ENCODE measurements at places on chromosomes 5 and 9.

GRCh38 chr5:59922220-59922619, 28.7 kb upstream of the PDE4D start:
- no peak for DNase-seq

- no peak for DNase-seq
These were observed 273.2 kb downstream of the SAXO1 start for GRCh38 chr9:18759827-18760226.

GRCh38 chr9:97176206-97176605, 131.3 kb upstream of the CCDC180 start:
- no peak for DNase-seq

DNA sequence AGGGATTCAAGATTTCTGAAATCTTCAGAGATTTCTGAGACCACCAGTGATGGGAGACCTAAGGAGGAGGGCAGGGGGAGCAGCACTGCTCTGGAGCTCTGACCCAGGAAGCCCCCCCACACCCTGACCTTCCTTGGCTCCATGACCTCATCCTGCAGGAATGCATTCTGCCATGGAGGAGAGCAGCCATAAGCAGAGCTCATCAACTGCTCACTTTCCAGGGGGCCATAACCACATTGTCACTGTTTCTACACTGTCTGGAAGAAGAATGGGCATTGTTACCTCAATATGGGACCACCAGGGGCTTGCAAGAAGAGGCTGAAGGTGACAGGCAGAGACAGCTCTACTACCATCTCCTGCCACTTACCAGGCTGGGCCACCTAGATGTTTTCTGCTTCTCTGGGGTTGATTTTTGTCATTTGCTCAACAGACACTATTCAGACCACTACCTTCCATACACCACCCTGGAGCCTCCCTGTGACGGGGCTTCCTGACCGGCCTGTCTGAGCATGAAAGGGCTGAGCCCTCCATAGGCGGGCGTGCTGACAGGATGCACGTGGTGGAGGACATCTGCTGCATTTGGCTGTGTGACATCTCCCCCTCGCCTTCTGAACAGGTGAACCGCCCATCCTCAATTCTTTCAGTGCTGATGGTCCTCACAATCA, 2.3 kb upstream of the TSC1 start:
- DNase-seq, result no peak

DNA sequence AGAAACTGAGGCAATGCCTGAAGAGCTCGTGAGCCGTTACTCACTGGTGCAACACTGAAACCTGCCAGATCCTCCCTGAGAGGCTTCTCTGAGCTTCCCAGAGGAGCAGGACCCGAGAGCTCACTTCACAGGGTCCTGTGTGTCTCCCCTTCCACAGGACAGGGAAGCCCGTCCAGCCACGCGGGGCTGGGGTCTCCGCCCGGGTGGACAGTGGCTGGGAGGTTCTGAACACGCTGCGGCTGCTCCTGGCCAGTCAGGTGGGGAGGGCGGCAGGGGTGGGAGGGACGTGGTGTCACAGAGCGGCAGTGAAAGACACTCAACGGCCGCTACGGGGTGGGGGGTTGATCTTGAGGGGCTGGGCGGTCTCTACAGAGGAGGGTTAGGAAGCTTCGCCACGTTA, 290 bp upstream of the ZDHHC11 start:
- DNase-seq, result no peak

GRCh38 chr5:33611877-33612276, 171.1 kb downstream of the TARS1 start:
- DNase-seq, result no peak

- no peak for DNase-seq
These were observed 174.6 kb downstream of the RFK start for GRCh38 chr9:76219560-76220151.

- no peak for DNase-seq
These were observed 80.2 kb upstream of the DPYSL3 start for GRCh38 chr5:147590096-147590495.

- no peak for DNase-seq
These were observed 55.1 kb downstream of the LHFPL2 start for GRCh38 chr5:78593465-78593864.

DNA sequence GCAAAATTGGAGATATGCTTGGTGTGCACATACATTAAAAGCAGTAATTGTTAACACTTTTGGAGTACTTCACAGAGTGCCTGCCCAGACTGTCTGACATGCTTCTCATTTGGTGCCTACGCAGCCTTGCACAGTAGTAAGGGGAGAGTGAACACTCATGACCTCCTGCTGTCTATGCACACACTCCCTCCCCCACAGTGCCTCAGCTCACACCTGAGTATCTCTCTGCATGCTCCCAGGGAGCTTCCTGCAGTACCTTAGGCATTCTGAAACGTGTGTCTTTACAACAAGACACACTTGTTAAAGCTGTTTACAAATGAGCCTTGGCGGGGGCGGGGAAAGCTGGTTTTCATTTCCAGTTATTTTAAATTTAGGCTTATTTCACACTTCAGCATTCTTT, 18.0 kb downstream of the MAP3K1 start:
- DNase-seq, result no peak

DNA sequence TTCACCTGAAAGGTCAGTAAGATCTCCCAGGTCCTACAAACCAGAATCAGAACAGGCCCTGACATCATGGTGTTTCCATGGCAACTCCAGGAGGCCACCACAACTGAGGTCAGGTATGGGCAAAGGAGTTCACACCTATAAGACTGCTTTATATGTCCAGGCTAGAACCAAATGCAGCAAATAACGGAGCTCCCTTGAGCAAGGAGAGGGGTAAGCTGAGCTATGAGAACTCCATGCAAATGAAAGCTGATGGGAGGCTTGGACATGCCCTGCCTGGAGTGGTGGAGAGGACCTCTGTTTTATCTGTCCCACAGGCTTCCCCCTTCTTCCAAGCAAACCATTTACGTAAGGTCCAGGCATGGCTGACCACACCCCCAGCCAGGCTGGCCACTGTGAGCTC, 207.7 kb downstream of the SPOCK1 start:
- no peak for DNase-seq

- DNase-seq, result no peak
These were observed 637.7 kb downstream of the SEMA5A start for GRCh38 chr5:8908055-8908683.

DNA sequence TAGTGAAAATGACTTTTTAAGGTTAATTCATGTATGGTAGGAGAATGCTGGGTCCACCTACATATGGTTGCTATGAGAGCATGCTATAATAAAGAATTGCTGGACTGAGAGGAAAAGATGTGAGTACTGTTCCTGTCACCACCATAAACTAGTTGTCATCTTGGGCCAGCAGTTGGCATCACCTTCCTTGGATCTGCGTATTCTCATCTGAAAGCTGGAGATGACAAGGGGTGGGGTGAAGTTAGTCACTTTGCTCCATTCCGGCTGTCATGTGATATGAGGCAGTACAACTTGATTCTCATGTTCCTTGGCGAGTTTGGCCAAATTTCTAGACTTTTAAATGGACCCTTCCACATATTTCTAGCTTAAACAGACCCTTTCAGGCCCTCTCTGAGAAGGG, 33.3 kb downstream of the PIP5K1B start:
- DNase-seq, result no peak

GRCh38 chr9:29751226-29751625, 2177.9 kb upstream of the C9orf72 start:
- DNase-seq, result no peak

GRCh38 chr9:33107762-33108161, 31.3 kb upstream of the SMU1 start:
- DNase-seq, result no peak

DNA sequence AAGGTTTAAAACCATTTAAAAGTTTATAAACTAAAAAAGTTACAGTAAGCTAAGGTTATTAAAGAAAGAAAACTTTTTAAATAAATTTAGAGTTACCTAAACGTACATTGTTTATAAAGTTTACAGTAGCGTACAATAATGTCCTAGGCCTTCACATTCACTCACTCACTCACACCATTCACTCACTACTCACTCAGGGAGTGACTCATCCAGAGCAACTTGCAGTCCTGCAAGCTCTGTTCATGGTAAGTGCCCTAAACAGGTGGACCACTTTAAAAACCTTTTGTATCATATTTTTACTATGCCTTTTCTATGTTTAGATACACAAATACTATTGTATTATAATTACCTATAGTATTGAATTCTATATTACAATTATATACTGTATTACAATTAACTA, 190.8 kb upstream of the RASA1 start:
- DNase-seq, result no peak

GRCh38 chr9:105138306-105138801, 106.1 kb upstream of the SLC44A1 start:
- DNase-seq, result no peak

- DNase-seq, result no peak
These were observed 344.3 kb upstream of the CLINT1 start for GRCh38 chr5:158203261-158203660.

DNA sequence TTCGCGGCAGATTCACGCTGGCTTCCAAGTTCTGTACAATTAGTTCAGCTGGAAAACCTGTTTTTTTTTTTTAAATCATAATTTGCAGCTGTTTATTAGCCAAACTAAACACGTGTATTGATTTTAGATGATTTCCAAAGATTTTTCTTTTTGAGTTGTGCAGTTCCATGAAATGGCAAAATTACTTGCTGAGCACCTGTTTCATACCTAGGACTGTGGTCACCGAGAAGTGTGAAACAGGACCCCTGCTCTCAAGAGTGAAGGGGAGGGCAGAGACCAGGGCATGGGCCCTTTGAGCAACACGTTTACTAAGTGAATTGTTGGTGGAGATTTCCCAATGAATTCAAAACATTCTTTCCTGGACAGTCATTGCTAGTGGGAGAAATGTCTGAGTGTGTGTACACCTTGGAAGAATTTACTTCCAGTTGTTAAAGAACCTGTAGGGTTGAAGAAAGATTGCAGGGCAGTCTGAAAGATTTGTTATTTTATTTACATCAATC, 688 bp downstream of the SNX24 start:
- DNase-seq, result no peak

DNA sequence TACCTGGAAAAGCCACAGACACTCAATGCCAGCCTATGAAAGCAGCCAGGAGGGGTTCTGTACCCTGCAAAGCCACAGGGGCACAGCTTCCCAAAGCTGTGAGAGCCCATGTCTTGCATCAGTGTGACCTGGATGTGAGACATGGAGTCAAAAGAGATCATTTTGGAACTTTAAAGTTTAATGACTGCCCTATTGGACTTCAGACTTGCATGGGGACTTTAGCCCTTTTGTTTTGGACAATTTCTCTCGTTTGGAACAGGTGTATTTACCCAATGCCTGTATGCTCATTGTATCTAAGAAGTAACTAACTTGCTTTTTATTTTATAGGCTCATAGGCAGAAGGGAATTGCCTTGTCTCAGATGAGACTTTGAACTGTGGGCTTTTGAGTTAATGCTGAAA, 244.9 kb upstream of the TYRP1 start:
- no peak for DNase-seq

DNA sequence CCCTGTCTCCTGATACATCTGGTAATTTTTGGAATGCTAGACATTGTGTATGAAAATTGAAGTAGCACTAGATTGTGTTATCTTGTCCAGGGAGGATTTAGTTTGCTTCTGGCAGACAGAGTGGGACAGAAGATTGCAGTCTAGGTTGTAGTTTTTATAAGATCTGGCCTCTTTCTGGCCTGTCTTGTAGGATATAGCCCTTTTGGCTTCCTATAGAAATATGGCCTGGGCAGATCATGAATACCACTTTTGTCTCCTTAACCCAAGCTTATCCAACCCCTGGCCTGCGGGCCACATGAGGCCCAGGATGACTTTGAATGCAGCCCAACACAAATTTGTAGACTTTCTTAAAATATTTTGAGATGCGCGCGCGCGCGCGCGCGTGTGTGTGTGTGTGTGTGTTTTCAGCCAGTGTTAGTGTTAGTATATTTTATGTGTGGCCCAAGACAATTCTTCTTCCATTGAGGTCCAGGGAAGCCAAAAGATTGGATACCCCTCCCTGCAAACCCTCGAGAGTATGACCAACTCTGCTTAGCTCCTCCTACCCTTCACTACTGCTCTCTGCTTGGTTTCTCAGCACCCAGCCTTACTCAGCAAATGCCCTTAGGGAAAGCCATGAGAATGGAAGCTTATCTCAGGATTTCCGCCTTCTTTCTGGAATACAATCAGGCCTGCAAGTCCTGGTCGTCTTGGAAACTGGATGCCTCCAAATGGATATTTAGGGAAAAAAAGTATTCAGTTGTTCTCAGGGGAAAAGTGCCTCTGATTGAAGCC, 26.5 kb downstream of the ANKRD33B start:
- DNase-seq, result no peak

DNA sequence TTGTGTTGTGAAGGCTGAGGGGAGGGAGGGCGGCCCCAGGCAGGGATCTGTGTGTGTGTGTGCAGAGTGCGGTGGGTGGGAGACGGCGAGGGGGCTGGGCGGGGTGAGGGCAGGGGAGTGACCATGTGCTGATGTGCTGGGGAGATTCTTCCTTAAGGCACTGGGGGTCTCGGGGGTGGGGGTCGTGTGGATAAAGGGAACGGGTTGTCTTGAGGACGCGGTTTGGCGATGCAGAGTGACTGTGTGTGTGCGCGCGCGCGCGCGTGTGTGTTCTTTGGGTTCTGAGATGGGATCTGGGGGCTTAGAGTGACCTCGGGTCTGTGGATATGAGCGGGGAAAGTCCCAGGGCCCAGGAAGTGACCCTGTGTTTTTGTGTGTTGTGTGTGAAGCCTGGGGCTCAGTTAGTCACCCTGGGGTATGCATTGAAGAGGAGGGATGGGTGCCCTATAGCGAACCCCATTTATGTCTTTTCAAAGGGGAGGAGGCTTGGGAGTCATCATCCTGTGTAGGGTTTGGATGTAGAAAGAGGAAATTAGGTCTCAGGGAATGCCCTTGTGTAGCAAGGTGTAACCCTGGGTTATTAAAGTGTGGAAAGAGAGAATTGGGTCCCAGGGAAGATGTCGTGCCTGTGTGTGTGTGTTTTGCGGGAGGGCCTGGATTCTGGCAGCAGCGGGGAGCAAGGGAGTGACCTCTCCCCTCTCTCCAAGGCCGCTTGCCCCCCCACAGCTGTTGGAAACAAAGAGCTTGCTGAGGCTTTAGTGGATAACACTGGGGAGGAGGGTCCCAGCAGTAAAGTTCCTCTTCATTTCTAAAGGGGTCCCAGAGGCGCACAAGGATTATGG, 1.4 kb downstream of the TMEFF1 start:
- no peak for DNase-seq

DNA sequence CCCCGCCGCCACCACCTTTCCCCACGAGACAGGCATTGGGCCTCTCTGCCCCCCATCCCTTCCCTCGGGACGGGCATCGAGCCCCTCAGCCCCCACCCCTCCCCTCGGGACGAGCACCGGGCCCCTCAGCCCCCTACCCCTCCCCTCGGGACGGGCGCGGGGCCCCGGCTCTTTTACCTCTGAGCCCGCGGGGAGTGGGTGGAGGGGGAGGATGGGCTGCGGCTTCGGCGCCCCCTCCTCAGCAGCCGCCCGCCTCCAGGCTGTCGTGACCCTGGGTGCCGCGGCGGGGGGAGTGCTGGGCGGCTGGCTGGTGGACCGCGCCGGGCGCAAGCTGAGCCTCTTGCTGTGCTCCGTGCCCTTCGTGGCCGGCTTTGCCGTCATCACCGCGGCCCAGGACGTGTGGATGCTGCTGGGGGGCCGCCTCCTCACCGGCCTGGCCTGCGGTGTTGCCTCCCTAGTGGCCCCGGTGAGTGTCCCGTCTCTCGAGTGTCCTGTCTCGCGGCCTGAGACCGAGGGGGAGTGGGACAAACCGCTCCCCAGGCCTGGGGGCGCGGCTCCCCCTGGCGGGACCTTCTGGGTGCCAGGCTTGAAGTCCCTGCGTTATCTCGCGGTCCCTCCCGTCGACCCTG, 791 bp downstream of the SLC2A8 start:
- no peak for DNase-seq

Data from stimulated activated CD8-positive, alpha-beta memory T cell treated with anti-CD3 and anti-CD28 coated beads, Interleukin-4, amount 100 ng/mL, for 4 hours (primary cell).